T-helper 17 cell (primary cell): ENCODE measurements at places on chromosomes 12 and 14. TPM values are rescaled to one million over a fixed set of nuclear protein-coding genes. Genes with fewer than 3 reads are reported as not detected.

- no peak for DNase-seq
Observed at GRCh38 chr12:102611995-102612394, 131.6 kb upstream of the IGF1 start.

GRCh38 chr14:23566778-23567185, 809 bp downstream of the AP1G2 start:
- DNase-seq: no peak

Gene CAPRIN2
- total RNA-seq: 28.5 TPM

Gene KRT82
- total RNA-seq: not detected

DNA sequence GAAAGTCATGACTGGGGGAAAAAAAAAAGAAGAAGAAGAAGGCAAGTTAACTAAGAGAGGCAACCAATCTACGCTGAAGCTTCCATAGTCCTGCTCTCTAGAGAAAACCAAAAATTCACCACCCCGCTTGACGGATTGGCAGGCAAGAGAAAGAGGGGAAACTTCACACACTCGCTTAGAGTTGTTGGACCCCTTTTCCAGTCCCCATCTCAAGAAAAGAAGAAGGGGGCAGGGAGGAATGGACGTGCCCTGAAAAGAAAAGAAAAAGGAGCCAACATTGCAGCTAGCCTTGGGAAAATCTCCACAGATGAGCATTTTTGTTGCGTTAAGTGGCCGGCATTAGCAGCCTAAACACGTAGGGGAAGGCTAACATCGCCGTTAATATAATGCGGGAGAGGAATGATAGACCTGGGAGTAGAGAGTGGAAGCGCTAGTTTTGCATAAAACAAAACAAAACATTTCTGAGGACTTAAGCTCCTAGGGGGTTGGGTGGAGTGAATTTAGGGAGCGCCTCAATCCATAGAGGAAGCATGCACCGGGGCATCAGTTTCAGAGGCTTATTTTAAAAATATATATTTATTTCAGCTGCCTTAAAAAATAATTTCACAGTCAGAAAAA, 11.3 kb upstream of the FOXG1 start:
- DNase-seq: no peak

Gene HCAR3
- 0.39 TPM for total RNA-seq

- no peak for DNase-seq
Observed at GRCh38 chr12:78192979-78193378, 362.3 kb downstream of the NAV3 start.

DNA sequence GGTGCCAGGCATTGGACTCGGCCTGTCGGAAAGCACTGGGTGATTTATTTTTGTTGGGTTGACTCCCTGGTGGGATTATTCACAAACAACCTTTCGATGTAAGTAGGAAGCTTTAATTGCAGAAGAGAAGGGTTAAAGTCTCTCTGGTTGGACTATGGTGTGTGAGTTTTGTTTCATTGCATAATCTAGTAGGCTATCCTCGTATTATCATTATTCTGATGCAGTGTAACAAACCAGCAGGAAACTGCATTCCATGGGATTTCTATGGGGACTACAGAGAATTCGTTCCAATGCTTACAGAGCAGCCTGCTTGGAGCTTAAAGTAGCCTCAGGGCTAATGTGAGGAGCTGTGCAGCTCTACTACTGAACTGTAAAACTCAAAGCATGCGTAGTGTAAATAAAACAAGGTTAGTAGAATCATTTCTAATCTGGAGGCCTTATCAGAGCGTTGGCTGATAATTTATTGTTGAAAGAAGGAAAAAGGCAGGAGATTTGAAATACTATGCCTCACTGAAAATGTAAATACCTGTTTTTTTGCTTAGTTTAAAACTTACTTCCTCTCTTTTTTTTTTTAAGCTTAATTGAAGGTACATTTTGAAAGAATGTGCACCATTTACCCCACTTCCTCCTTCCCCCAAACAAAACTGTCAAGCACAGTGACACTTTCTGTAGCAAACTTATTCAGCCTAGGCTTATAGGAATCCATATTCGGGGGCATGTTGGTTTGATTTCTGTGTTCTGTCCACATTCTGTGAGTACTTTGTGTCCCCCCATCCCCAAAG, 226.7 kb downstream of the NPAS3 start:
- no peak for DNase-seq

DNA sequence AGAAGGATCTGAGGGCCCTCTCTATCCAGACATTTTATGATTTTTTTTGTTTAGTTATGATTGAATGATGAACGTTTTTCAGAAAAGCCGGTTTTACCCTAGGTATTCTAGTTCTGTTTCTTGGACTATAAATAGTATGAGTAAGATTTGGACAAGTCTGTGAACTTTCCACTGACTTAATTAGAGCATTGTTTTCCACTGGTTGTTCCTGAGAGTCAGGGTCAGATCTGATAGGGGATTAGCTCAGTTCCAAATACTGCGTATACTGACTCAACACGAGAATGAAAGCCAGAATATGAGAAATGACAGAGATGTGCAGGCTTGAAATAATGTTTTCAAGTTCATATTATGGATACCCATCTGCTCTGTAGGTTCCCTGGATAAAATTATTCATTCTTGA, 361.6 kb downstream of the AEBP2 start:
- DNase-seq: no peak

Gene CCDC197
- total RNA-seq: not detected

DNA sequence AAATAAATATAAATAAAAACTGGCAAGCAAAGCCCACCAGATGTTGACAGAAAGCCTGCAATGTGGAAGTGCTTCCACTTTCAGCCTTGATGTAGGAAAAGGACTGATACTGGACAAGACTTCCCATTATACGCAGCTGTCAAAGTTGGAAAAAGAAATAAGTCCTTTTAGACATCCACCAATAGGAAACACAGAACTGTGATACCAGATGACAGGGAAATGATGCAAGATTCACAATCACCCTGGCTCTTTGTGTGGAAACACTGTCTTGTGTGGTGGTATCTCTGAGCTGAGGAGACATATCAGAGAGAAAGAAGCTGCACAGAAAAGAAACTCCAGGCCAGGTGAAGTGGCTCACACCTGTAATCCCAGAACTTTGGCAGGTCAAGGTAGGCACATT, 13.8 kb upstream of the METAP2 start:
- DNase-seq: no peak

DNA sequence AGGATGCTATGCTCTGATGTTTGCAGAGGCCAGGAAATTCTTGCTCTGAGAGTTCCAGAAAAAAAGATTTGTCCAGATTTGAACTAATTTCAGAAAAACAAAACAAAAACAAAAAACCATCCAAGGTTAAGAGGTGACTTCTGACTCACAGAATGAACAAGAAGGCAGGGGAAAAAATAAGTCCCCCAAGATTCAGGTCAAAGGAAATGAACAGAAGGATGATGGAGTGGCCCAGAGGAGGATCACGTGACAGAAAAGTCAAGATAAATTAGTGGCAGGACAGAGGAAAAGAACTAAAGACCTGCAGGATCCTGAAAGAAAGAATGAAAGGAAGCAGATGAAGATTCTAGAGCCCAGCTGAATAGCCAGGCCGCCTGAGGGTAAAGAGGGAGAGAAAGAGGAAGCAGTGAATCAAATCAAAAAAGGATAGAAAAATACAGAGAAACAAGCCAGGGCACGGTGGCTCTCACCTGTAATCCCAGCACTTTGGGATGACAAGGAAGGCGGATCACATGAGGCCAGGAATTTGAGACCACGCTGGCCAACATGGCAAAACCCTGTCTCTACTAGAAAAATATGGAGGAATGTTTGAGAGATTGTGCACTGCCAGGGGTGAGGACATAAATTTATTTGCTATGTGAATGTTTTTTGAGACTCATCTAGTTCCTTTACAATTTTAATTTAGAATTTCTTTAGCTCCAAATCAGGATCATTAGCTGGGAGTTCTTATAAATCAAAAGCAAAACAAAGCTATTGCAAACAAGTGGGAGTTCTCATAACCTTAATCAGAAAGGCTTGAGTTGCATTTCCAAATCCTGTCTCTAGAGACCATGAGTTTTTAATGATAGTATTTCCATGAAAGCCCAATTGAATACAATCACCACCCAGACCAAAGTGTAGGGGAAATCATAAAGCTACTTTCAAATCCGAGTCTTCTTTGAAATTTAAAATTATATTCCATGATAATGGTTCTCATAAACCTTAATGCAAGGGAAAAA, 217.1 kb upstream of the PLEKHG7 start:
- no peak for DNase-seq

Gene SMCO3
- total RNA-seq: not detected

GRCh38 chr14:87601036-87601435, 391.9 kb downstream of the GALC start:
- DNase-seq: no peak

GRCh38 chr12:122063694-122064024, 14.9 kb upstream of the MLXIP start:
- DNase-seq: no peak

DNA sequence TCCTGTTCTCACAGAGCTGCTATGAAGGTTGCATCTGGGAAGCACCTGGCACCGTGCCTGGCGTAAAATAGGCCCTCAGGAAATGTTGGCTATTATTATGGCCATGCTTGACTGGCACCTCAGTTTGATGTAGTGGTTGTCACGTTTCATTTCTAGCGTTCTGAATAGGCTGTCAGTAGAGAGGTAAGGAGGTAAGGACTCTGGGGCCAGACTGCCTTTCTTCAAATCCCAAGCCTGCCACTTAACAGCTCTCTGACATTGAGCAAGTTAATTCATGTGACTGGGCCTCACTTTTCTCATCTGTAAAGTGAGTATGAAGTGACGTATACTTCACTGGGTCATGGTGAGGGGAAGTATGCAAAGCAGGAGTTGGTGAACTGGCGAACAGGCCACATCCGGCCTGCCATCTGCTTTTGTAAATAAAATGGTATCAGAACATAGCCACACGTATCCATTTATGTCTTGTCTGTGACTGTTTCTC, 196.2 kb downstream of the CACNA1C start:
- no peak for DNase-seq

- DNase-seq: no peak
Observed at GRCh38 chr12:92365836-92366235, 220.2 kb upstream of the BTG1 start.

Gene B3GNT4
- total RNA-seq: not detected

Gene MYH6
- total RNA-seq: not detected

Gene GAPDH
- 695 TPM for total RNA-seq

Gene INSM2
- not detected for total RNA-seq

- no peak for DNase-seq
Observed at GRCh38 chr12:126055521-126055920, 990.3 kb downstream of the AACS start.

DNA sequence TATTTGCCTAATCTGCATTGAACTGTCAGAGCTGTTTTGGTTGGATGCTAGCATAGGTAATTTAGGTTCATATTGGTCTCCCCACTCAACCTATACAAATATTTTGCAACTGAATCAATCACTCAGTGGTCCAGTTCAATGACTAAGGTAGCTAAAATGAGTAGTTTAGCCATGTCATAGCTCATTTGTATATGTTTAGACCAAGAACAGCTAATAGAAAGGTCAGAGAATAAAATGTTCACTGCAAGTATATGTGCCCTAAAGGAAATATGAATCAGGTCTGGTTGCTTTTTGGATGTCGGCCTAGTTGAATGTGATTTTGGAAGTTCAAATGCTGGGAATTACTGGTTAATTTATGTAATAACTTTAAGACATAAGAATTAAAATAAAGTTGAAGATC, 883.9 kb downstream of the LRFN5 start:
- DNase-seq: no peak

- DNase-seq: no peak
Observed at GRCh38 chr12:117127933-117128823, 29.0 kb upstream of the TESC start.

- no peak for DNase-seq
Observed at GRCh38 chr12:117033382-117034221, 65.6 kb downstream of the TESC start.

Gene ARHGDIB
- total RNA-seq: 936 TPM

DNA sequence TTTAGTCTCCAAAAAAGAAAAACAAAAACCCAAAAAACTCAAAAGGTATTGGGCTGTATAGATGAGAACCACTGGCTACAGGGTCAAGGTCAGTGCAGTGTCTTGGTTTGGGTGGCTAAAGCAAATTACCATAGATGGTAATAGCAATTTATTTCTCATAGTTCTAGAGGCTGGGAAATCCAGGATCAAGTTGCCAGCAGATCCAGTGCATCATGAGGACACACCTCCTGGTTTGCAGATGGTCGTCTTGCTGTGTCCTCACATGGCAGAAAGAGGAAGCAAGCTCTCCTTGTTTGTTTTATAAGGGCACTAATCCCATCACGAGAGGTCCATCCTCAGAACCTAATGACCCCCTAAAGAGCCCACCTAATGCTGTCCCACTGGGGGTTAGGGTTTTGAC, 11.2 kb downstream of the COX14 start:
- no peak for DNase-seq

DNA sequence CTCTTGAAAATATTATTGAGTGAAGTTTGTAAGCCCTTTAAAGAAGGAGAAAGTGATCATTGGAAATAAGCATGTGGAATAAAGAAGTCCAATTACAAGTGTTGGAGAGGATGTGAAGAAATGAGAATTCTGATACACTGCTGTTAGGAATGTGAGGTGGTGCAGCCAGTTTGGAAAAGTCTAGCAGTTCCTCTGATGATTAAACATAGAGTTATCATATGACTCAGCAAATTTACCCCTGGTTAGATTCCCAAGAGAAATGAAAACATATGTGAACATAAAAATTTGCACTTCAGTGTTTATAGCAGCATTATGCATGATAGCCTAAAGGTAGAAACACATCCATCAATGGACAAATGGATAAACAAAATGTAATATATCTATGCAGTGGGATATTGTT, 319.9 kb downstream of the AEBP2 start:
- no peak for DNase-seq

Gene NKX2-1
- total RNA-seq: not detected

DNA sequence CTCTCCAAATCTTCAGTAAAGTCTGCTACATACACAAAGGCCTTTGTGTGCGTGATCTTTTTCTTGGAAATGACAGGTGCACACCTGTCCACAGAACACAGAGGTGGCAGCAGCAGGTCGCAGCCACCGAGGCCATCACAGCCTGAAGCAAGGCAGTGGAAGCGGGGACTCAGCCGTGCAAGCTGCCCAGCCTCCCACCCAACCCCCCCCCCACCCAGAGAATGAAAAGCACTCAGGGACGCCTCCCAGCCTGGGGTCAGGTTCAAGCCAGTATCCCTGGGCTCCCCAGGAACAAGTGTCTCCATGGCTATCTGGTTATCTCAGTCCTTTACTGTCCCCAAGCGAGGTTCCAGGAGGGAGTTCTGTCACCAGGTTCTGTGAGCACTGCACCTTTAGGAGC, 31.2 kb upstream of the TSPAN9 start:
- DNase-seq: no peak

Gene C3AR1
- total RNA-seq: 3.9 TPM

DNA sequence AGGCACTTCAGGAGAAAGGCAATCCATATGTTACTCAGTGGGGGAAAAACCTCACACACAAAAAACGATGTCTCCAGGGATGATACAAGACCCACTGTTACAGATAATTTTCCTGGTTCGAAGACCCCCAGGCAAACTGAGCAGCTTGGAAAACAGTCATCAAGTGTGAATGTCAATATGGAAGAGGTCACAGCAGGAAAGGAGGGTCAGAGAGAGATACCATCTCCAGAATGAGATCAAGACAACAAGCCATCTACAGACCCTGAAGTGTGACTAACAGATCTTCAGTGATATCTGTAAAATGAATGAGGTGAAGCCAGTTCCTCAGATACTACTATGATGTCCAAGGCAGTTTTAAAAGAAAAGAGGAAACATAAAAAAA, 28.6 kb downstream of the GNS start:
- DNase-seq: no peak

Gene POLE2
- 2.2 TPM for total RNA-seq
